GM23338 (cell line): ENCODE measurements at places on chromosomes 2 and 18.
A peak's percentile ranks its signal among the peaks of the same experiment; 100 is the strongest.

DNA sequence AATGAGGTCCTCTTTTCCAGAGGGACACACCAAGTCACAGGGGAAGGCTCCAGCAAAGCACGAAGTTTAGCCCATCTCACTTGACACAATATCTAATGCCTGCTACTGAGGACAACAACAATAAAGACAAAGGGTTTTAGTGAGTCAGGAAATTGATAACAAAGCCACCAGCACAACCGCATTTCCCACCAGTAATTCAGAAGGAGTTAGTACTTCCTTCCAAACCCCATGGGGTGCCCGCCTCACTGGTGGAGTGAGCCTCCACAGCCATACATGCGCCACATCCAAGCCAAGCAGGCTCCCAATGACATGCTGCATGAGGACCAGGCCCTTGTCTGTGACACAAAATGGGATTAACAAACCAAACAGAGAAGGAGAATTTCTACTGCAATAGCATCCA lies 40.1 kb downstream of the MRPL35 start:
- DNase-seq = no peak

- DNase-seq = peak; percentile 73
These were observed 26.0 kb downstream of the SATB2 start for GRCh38 chr2:199431746-199432213.

DNA sequence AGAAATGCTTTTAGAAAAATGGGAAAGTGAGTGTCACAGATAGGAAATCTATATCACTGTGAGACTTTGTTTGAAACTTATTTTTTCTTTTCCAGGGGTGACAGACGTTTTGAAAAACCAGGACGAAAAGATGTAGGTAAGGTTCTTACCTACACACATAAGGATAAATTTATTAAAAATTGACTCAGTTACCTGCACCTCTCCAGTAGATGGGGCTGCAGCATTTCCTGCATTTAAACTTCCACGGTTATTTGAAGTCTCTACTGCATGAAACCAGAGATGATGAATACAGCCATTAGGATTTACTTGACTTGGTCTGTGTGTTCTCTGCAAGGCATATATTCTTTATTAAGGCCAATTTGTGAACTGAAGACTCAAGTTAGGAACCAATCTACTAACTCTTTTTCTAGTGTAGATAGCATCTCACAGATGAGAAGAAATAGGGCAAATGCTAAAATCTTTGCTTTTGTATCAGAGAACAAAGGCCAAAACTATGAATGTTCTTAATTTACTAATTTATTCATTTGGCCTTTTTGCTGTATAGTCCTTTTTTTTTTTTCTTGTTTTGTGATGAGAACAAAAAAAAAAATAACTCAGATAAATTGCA lies 15.0 kb downstream of the KCNJ13 start:
- peak; percentile 46 for DNase-seq

- DNase-seq = no peak
These were observed 67.5 kb downstream of the EMILIN2 start for GRCh38 chr18:2914185-2914880.

DNA sequence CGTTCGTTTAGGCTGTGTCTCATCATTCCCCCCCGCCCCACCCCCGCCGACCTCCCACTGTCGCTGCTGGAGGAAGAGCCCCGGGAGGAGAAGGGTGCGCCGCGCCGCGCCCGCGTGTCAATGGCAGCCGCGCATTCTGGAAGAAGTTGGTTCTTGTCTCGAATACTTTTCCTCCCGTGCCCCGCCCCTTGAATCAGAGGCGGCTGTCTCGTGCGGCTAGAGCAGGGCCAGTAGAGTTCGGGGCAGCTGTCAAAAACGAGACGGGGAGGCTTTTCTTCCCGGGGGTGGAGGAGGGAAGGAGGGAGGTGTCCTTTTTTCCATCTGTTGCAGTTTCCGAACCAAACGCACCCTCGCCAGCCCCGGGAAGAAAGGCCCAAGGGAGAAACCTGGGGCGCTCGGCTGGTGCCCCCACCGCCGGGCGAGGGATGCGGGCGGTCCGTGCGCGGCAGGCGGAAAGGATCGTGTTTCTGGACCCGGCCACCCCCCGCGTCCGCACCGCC lies 410 bp upstream of the TGIF1 start:
- DNase-seq = peak; percentile 82

DNA sequence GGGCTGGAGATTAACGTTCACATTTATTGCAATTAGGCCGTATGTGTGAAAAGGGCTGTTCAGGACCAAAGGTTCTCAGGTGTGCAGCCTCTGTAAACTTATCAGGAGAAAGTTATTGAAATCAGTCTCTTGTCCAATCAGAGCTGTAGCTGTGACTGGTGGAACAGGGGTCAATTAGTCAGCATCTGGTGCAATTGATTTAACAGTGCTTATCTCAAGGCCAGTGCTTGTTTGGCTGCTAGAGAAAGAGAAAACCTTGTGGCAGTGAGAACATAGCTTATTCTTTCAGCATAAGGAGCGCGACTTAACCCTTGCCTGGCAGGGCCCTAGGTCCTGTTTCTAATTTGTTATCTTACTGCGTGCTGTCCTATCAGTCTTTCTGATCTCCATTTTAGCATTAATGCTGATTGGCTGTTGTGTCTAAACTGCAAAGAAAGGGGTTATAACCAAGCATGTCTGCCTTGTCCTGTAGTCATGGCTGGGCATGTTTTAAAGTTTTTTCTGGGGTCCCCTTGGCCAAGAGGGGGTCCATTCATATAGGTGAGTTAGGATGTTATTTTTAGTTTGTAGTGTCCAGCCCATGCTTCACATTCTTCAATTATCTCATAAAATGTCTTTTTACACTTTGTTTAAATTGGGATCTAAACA lies 66.4 kb downstream of the CYB5A start:
- DNase-seq = no peak

GRCh38 chr2:158729873-158730620 lies 65.1 kb upstream of the DAPL1 start:
- no peak for DNase-seq

- DNase-seq = no peak
These were observed 62.0 kb downstream of the ASXL2 start for GRCh38 chr2:25816249-25816648.

DNA sequence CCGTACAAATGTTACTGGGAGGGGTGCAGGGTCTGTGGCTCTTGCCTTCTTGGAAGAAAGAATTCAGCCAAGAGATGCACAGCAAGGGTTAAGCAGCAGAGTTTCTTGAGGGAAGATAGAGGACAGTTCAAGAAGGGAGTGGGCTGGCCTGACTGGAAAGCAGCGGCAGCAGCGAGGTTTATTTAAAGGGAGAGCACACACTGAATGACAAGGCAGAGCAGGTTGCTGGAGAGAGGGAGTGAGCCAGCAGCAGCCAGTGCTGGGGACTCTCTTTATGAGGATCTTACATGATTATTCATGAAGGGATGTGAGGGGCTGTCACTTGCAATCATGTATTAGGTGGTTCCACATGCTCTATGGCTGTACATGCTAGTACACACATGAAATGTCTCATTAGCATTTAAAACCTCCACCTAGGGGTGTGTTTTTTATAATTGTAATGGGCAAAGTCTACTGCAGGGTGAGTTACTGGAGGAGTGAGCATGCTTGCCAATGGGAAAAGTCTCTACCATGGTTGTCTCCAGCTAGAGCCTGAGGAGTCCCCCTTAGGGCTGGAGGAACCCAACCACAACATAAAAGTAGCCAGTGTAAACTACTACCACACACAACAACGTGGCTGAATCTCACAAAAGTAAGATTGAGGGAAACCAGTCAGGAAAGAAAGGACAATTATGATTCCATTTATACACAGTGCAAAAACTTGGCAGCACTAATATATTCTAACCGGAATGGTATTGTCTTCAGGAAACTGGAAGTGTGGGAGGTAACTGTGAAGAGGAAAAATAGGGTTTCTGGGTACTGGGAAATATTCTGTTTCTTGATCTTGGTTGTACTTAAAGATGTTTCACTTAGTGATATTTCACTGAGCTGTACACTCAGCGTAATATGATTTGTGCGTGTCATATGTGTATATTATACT lies 87.6 kb upstream of the FAM110C start:
- DNase-seq = peak; percentile 43

- no peak for DNase-seq
These were observed 9.0 kb upstream of the IMPACT start for GRCh38 chr18:24417480-24417879.

GRCh38 chr2:12207491-12207890 lies 461.1 kb downstream of the LPIN1 start:
- no peak for DNase-seq

GRCh38 chr2:202091476-202091875 lies 18.4 kb downstream of the KIAA2012 start:
- DNase-seq = no peak

- no peak for DNase-seq
These were observed 414.7 kb upstream of the SPRED2 start for GRCh38 chr2:65846989-65847678.

DNA sequence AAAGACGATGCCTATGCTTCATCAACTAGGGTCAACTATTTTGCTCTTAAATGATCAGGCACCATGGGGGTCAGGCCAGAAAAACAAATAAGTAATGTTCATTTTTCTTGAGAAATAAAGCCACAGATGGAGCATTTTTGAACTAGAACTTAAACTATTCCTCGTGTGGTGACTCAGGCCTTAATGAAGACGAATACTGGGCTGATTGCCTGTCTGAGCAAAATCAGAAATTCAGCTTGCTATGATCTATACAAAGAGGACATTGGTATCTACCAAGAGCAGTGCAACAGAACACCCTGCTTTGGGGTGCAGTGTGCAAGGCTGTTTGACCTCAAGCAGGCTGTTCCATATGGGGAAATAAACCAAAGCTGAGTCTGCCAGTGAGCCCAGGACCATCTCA lies 176.0 kb downstream of the NRP2 start:
- DNase-seq = no peak

DNA sequence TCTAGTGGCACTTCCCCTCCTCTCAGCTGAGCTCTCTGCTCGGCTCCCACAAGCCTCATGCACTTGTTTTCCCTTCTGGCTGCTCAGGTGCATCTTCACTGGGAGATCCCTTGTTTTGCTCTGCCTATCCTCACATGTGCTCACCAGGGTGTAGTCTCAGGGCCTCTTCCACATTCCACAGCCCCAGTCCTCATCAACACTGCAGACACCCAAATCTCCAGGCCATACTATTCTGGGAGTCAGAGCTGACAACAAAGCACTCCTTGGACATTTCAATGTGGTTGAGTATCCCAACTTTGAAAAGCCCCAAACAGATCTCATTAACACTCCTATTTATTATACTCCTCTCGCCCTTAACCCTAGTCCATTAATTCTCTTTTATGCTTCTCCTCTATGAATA lies 71.3 kb downstream of the CCDC93 start:
- no peak for DNase-seq

DNA sequence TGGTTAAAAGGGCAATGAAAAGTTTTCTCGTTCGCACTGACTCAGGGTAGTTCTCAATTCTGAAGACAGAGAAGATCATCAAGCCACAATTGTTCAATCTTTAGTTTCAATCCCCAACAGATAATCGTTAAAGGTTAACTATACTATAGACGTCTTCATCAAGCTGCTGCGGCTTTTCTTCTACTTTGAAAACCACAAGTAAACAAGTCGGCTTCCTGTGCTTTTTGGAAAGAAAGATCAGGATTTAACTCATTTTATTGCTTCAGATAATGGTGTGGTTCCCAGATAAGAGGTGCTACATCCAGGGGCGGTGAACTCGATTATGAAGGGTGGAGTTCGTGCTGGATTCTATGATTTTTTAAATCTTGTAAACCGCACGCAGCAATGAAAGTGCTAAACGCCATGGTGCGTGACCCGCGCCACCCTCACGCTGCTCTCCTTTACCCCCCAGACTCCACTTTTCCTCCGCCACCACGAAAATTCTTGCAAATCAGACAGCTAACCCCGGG lies 545 bp upstream of the CDCA7 start:
- peak; percentile 73 for DNase-seq

DNA sequence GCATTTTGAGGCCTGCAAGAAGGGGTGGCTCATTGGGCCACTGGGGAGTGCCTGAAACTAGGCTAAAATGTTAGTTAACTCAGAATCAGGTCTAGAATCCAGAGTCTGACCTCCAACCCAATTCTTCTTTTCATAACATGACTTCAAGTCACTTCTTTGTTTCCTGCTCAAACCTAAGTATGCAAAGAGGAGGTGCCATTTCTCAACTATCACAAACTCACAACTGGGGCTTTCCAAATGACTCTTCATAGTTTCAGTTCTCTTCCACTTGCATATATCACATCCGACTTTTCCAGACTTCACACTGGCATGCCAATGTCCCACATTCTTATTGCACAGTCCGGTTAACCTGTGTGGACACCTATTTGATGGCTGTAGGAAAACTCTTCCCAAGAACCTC lies 211.6 kb downstream of the TCF4 start:
- no peak for DNase-seq

DNA sequence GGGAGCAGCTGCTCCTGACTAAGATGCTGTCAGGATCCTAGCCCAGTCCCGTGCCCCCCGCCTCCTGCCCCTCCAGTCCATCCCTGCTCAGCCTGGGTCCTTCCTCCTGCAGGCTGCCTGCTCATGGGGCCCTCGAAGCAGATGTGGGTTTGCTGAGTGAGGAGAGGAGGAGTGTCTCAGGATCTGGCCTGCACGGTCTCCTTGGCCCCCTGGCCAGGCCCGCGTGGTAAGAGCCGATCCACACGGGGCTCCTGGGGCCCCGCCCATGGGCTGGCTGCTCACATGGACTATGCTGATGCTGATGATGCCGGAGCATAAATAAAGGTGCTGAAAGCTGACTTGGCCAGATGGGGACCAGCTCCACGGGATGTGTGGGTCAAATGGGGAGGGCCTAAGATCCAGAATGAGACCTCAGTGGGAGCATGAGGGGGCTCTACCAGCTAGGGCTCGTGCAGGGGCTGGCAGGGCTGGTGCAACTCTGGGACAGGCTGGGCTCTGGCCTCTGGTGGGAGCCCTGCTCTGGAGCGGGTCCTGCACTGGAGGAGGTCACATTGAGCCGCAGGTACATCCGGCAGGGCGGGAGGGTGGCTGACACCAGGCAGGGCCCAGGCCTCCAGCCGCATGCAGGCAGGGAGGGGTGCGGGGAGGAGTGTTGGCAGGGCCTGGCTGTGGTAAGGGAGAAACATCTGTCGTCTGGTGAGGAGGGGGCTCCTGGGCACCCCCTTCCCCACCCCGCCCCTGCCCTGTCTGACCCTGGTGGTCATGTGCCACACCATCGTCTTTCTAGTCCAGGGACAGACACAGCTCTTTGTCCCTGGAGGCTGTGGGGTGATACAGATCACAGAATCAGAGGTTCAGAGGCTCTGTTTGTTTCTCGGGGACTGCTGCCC lies 275.3 kb upstream of the HDAC4 start:
- no peak for DNase-seq

DNA sequence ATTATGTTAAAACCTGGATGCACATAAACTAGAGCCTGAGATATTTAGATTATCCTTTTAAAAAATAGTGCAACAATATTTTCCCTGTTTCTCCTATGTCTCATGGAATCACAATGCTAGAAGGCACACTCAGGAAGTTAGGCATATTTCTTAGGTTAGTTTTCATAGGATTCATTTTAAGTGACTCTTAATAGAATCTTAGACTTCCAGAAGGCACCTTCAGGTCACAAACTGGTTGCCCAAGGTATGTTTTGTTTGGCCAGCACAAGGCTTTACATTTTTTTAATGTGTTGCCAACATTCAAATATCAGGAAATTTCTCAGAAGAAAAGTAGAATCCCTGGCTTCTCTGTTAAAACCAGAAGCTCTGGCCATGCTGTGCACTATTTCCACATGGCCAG lies 129.3 kb downstream of the LNPK start:
- no peak for DNase-seq
